Kasumi-1 (cell line): ENCODE measurements at places on chromosomes 6 and 20.

DNA sequence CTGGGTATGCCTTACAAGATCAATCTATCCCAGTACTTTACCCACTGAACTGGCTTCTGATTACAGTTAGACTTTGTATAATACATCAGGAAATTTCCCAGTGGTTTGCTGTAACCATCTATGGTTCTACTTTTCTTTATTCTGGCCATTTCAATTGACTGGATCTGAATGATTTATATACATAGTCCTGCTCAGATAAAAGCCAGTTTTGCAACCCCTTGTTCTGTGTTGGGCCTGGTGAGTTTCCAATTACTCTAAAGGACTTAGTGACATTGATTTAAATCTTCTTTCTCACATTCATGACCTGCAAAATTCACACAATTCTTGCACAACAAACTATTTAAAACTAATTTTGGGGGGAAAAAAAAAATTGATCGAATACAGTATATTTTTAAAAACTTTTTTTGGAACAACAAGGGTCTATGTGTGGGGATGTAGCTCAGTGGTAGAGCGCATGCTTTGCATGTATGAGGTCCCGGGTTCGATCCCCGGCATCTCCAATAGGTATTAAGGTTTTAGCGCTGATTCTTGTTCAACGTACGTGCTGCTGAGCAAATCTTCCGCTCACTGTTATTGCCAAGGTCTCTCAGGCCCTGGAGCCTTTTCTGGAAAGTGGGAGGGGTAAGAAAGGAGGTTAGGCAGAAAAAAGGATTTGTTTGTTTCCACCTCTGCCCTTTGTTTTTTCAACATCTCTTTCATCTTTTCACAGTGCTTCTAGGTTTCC is 117.5 kb downstream of the GPX5 start:
- DNase-seq = peak; percentile 55

- no peak for DNase-seq
These were observed 19.2 kb downstream of the ZBTB2 start for GRCh38 chr6:151372164-151372563.

DNA sequence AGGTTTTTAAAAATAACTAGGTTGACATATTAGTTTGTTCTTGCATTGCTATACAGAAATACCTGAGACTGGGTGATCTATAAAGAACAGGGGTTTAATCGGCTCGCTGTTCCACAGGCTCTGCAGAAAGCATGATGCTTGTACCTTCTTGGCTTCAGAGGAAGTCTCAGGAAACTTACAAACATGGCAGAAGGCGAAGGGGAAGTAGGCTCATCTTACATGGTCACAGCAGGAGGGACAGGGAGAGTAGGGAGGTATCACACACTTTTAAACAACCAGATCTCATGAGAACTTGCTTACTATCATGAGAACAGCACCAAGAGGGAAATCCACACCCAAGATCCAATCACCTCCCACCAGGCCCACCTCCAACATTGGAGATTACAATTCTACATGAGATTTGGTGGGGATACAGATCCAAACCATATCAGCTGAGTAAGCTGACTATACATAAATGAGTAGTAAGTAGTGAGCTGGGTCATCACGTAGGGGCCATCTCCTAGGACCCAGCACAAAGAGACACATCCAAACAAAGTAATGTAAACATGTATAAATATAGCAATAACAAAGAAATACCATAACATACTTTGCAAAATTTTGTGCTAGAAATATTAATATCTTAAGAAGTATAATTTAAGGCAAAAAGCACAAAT is 31.4 kb upstream of the SIRPG start:
- DNase-seq = no peak

DNA sequence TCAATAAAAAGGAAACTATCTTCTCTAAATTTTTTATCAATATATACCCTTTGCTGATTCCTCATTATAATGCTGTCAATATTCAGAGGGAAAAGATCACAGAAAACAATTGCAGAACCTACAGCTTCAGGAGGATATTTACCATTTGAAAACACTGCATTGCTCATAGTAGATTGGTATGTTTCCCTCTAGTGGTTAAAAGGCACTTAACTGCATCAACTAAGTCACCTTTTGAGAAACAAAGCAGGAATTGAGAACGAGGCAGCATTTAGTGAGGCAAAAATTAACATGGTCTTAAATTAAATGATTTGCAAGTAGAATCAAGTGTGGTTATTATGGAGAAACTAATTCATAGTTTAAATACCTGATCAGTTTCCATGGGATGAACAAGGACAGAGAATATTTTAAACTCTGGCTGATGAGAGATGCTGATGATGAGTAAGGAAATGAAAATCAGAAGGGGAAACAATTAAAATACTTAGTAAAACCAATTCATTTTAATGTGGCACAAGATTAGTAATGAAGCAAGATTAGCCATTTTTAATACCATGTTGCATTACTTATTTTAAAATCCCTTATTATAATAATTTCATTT is 642.1 kb downstream of the EPHA7 start:
- peak; percentile 63 for DNase-seq

- no peak for DNase-seq
These were observed 103.6 kb downstream of the PAX1 start for GRCh38 chr20:21808863-21809664.

- no peak for DNase-seq
These were observed 42.9 kb upstream of the EYA2 start for GRCh38 chr20:46851746-46852145.

DNA sequence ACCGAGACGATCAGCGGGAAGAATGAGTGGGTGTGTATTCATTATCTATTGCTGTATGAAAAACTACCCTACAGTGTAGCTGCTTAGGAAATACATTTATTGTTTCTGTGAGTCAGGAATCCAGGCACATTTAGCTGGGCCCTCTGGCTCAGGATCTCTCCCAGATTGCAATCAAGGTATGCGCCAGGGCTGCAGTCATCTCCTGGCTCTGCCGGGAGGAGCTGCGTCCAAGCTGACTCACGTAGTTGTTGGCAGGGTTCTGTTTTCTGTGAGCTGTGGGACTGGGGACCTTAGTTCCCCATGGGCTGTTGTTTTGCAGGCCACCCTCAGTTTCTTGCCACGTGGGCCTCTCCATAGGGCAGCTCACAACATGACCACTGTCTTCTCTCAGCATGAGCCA is 68.2 kb upstream of the FUCA2 start:
- DNase-seq = no peak

DNA sequence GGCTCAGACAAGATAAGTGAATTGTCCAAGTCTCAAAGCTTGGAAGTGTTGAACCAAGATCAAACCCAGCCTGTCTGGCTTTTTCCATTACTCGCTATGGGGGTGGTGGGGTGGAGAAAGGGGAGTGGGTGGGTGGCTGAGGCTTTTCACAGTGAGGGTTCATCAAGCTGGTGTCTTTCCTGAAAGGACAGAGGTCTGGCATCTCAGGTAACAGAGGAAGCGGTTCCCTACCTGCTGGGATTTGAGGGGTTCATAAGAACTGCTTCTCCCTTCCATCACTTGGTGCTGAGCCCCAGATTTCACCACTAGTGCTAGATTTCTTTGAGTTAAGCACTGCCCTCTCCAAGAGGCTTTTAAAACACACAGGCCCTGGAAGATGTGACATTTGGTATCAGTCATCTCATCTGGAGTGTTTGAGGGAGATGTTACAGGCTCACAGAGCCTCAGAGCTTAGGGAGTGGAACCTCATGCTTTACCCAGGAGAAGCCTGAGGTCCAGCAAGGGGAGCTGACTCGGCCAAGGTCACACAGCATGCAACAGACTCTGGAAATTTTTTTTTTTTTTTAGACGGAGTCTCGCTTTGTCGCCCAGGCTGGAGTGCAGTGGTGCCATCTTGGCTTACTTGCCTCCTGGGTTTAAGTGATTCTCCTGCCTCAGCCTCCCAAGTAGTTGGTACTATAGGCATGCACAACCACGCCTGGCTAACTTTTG is 6.0 kb upstream of the VEGFA start:
- DNase-seq = no peak

DNA sequence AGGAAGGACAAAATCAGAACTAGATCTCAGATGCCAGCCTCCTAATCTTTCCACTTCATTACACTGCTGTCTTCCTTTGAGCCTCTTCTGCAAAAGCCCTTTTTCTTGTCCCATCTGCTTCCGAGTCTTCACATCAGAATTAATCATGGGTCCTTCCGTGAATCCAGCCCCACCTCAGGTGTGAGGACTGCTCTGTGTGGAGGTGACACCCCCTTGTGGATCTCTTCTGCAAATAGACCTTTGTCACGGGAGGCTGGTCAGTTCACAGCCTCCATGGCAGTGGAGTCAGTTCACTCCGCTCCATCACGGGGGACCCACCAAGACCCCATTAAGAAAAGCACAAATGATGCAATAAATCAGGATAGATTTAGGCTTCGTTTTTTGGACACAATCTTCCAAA is 171.1 kb downstream of the ADAT2 start:
- DNase-seq = peak; percentile 4

DNA sequence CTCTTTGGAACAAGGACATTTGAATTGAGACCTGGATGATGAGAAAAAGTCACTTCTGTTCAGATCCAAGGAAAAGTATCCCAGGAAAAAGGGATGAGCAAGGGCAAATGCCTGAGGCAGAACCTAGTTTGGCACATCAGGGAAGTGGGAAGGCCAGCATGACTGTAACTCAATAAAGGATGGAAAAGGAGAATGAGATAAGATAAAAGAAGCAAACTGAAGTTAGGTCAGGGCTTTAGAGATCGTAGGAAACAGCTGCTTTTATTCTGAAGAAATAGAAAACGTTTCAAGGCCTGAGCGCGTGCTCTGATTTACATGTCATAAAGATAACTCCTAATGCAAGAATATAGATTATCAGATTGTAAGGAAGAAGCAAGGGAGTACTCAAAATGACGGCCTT is 450.0 kb downstream of the FRK start:
- no peak for DNase-seq

GRCh38 chr6:4935975-4936680 is 67.7 kb downstream of the RPP40 start:
- DNase-seq = no peak

- DNase-seq = no peak
These were observed 2.3 kb downstream of the DSTN start for GRCh38 chr20:17572034-17572638.

DNA sequence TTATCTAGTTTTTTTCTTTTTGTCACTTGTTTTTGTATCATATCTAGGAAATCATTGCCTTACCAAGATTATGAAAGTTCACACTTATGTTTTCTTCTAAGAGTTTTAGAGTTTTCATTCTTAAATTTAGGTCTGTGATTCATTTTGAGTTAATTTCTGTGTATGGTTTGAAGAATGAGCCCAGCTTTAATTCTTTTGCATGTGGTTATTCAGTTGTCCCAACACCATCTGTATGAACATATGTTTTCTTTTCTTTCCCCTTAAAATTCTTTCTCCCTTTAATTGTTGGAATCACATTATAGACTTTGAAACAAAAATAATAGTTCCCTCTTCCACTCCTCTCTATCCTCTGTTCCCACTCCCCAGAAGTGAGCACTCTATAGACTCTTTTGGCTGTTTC is 85.4 kb downstream of the SLX4IP start:
- no peak for DNase-seq

GRCh38 chr6:53532942-53533341 is 12.0 kb downstream of the GCLC start:
- DNase-seq = no peak

GRCh38 chr20:38369389-38369788 is 23.1 kb downstream of the LBP start:
- peak; percentile 71 for DNase-seq

DNA sequence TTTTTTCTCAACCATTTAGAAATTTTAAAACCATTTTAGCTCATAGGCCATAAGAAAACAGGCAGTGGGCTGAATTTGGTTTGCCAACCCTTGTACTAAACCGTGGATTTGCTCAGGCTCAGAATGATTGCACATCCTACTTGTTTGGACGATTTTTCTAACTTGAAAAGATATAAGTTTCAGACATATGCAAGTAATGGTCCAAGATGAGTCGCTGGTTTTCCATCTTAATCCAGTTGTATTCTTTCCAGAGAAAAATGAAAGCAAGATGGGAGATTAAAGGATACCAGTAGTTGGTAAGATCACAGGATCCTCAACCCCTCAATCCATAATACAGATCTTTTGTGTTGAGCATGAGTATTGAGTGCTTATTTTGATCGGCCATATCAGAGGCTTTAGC is 250.9 kb downstream of the TINAG start:
- no peak for DNase-seq

DNA sequence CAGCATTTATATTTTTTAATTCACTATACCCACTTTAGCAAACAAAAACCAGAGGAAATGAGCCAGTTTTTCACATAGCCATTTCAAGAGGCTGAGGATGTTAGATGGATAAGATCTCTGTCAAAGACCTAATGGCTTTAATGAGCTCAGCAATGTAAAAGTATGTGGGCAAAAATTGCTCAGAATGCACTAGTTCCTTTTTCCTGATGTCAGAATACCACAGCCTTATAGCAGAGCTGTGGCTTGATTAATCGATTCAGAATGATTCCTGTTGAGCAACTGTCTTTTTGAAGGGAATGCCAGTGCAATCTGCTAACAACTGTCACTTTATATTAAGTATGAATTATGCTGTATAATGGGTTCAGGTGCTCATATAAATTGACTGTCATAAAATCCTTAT is 100.6 kb upstream of the HIVEP1 start:
- peak; percentile 18 for DNase-seq

GRCh38 chr6:155406801-155407200 is 48.8 kb downstream of the NOX3 start:
- no peak for DNase-seq

DNA sequence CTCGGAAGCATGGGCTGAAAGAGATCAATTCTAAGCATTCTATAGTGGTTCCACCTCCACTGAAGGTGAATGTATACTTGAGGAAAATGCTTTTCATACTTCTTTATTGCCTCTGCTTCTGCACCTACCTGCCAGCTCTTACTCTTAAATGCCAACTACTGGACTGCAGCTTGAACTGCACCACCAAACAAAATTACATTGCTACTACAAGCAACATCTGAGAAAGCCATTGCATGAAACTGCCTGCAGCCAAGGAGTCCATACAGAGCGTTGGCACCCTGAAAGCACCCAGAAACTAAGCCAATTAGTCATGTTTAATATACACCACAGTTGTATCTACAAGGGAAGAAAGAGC is 440.9 kb downstream of the BTBD3 start:
- no peak for DNase-seq

DNA sequence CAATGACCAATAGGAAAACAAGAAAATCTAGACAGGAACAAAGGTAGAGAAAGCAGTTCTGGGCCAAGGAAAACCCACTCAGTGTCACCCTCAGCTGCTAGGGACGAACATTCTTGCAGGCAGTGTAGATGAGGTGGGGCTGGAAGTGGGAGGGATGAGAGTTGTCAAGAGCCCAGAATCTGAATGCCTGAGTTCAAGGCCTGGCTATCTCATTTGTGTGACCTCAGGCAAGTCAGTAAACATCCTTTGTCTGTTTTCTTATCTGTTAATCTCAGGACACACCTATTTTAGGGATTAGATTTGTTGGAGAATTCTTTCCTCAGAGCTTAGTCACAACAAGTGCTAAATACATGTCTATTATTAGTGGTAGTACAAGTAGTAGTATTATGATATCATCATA is 50.9 kb upstream of the KIF16B start:
- DNase-seq = no peak

DNA sequence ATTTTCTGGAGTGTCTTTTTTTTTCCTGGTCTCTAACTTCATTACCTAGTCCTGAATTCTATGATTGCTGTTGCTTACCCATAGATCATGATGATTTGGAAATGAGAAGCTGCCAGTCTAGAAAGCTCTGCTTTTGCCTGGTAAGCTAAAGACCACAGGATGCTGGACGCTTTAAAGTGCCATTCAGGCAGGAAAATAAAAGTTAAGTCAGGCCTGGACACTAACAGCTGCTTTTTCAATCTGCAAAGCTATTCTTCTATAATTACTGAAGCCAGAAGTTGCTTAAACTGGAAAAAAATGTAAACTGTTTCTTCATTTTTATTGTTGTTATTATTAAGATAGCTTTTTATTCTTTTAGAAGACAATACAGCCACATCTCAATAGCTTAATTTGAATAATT is 129.8 kb upstream of the SPACA1 start:
- no peak for DNase-seq
